ENCODE measurements at places on chromosomes 12 and 14.

DNA sequence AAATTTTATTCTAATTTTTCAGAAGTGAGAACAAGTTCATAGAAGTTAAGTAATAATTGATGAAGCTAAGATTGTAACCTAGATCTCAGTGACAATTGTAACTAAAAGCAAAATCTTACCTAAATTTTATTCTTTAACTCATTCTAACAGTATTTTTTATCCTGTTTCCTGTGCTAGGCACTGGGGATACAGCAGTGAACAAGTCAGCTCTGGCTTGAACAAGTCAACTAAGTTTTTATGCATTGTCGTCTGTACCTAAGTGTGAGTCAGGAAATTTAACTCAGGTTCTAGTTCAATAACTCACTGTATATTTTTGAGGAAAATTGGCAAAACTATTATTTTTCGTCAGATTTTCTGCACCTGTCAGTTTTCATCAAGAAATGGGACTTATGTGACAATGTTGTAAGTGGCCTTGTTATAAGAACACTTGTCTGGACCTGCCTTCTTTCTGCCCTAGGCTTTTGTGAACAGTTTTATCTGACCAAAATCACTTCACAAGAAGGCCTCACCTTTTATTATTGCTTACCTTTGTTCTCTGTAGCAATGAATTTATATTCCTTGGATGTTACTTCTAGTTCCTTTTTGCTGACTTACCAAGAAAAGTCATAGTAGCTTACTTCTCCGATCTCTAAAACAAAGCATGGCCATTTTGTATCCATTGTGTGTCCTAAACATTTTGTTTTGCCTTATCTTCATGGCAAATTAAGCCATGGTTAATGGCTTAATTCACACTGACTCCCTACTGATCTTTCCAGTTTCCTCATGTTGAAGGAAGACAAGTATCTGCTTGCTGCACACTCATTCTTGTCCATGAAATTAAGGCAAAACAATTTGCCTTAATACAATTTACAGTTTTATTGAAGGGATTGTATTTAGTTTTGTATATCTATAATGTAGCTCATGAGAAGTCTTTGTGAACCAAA is 2.7 kb downstream of the TMTC3 start:
- no peak for DNase-seq

- no peak for DNase-seq
Observed at GRCh38 chr14:105733081-105734065, 207.0 kb downstream of the TMEM121 start.

- DNase-seq = peak; percentile 44
Observed at GRCh38 chr14:68815298-68816182, 22.7 kb upstream of the ZFP36L1 start.

- no peak for DNase-seq
Observed at GRCh38 chr12:123030686-123031085, 50.2 kb downstream of the ARL6IP4 start.

- DNase-seq = peak; percentile 79
Observed at GRCh38 chr12:6852651-6853354, 853 bp downstream of the USP5 start.

GRCh38 chr12:4819654-4820053 is 90.1 kb upstream of the KCNA1 start:
- DNase-seq = no peak

GRCh38 chr14:21048638-21049037 is 6.5 kb downstream of the RNASE7 start:
- no peak for DNase-seq

- no peak for DNase-seq
Observed at GRCh38 chr12:47312147-47312546, 232.4 kb upstream of the AMIGO2 start.

- peak; percentile 42 for DNase-seq
Observed at GRCh38 chr12:120496413-120497340, 764 bp downstream of the DYNLL1 start.

DNA sequence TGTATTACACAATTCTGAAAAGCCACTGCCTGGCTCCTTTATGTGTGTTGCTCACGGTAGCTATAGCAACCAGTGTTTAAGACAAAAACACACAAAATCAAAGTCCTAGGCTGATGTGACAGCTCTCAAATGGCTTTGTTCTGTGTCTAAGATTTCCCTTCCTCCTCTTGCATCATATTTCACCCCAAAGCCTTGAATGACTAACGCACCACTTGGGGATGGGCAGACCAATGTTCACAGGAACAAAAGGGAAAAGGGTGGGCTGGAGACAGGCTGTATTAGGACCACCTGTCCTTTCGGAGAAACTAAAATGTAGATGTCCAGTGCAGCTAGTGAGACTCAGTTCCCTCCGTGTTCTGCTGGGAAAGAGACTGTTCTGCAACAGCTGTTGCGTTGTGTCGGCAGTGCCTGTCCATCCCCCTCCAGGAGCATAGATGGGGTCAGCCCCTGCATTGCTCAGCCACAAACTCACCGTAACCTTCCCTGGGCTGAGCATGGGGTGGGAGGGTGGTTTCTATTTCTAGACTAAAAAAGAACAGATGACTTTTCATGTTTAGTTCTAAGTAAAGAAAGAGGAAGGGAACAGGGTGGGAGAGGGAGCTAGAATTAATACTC is 26.8 kb upstream of the DAAM1 start:
- no peak for DNase-seq

DNA sequence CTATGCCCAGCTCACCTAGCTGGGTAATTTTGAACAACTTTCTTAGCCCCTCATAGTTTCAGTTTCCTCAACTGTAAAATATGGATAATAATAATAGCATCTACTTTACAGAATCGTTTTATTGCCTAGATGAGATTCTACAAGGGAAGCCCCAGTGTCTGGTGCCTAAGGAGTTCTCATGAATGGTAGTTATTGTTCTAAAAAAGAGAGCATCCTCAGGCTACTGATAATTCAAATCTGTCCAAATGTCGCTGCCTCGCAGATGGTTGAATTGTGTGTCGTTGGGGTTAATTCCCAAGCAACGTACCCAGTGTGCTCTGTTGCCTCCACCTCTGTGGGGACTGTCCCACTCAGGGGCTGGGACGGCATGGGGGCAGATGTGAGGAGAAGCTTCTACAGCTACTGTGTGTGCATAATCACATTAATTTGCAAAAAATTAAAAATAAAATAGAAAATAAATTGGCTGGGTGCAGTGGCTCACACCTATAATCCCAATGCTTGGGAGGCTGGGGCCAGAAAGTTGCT is 71.6 kb upstream of the CEP83 start:
- no peak for DNase-seq

DNA sequence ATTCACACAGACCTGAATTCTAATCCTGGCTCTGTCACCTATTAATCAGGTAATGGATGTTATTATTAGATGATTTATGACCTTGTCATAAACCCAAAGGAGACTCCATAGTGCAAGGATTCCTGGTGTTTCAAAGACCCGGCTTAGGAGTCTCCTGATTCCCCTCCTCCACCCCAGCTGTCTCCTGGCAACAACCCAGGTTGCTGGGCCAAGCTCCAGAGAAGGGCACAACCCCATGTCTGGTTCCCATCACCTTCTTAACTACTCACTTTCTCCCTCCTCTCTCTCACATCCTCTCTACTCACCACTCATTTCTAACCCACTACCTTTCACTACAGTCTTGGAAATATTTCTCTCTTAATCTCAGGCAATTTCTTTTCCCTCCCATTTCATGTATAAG is 41.6 kb downstream of the RHOJ start:
- DNase-seq = no peak

- peak; percentile 42 for DNase-seq
Observed at GRCh38 chr14:97442363-97442762, 645.2 kb downstream of the VRK1 start.

- no peak for DNase-seq
Observed at GRCh38 chr12:130748786-130749185, 32.7 kb upstream of the RIMBP2 start.

GRCh38 chr12:63006536-63006935 is 71.6 kb upstream of the PPM1H start:
- no peak for DNase-seq

DNA sequence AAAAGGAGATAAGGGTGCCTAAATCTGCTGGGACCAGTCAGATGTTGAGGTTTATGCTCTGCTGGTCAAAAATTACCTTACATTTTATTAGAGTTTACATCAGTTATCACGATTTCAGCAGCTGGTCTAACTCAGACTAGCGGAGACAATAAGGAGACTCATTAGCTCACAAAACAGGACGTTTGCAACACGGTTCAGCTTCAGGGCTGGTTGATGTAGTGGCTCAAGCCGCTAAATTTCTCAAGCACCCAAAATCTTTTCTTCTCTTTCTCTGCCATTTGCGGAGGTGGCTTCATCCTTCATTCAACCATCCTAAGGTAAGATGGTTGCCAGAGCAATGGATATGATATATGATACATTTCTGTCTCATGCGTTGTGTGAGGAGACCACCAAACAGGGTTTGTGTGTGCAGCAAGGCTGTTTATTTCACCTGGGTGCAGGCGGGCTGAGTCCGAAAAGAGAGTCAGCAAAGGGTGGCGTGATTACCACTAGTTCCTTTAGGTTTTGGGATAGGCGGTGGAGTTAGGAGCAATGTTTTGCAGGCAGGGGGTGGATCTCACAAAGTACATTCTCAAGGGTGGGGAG is 30.3 kb upstream of the CLIP1 start:
- peak; percentile 23 for DNase-seq

DNA sequence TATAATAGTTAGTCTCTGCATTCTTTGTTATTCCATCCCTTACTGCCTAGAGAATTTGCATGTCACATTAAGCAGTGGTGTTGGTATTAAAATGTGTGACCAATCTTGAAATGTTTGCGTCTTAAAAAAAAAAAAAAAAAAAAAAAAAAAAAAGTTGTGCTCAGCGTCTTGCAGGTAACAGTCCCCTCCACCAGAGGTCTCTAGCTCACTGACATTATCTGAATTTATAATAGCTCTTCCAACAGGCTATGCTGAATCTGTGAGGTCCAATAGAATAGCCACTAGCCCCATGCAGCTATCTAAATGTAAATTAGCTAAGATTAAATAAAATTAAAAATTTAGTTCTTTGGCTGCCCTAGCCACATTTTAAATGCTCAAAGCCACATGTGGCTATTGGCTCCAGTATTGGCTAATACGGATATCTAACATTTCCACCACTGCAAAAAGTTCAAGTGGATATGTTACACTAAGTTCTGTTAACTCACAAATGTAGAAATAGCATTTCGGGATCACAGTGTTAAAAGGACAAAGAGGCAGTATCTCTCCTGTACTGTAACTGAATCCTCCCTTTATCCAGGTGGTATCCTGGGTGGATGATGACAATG is 28.7 kb downstream of the NKX2-8 start:
- DNase-seq = no peak

DNA sequence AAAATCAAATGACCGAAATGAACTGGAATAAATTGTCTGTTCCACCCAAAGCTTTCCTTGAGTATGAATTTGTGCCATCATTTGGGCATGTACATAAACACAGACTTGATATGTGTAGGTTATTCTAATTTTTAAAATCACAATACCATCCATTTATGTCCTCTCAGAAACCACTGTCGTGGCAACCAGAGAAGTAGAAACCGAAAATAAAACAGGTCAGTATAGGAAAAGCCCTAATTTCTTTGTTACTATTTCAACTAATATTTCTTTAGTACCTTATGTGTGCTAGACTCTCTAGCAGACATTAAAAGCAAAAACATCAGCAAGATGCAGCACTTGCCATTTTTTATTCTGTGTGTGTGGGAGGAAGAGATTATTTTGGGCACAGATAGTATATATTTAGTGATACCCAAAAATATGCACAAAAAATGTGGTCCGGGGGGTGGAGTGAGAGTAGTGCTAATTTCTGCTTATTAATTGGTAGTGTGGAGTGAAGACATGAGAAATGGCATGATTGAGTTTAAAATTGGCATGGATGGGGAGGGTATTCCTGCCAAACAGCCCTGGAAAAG is 130.8 kb upstream of the CNTN1 start:
- DNase-seq = no peak

- no peak for DNase-seq
Observed at GRCh38 chr12:91377436-91377835, 194.8 kb upstream of the DCN start.

- no peak for DNase-seq
Observed at GRCh38 chr12:6393109-6393508, 9.1 kb downstream of the LTBR start.

GRCh38 chr12:59046763-59047534 is 126.6 kb upstream of the LRIG3 start:
- no peak for DNase-seq

DNA sequence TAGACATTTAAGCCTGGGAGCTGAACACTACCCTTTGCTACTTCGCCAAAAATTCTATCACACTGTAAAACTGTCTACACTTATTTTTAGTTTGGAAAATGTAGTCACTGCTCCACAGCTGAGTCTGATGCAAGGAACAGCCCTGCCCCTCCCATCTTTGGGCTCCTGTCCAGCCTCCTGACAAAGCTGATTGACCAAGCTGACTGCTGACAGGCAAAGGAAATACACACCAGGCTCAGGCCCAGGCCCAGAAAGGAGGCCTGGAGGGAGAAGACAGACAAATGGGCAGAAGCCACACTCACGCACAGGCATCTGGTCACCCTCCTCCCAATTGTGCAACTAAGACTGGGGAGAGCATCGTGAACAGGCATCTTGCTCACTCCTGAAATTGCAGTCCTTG is 55.3 kb downstream of the ISCA2 start:
- no peak for DNase-seq

DNA sequence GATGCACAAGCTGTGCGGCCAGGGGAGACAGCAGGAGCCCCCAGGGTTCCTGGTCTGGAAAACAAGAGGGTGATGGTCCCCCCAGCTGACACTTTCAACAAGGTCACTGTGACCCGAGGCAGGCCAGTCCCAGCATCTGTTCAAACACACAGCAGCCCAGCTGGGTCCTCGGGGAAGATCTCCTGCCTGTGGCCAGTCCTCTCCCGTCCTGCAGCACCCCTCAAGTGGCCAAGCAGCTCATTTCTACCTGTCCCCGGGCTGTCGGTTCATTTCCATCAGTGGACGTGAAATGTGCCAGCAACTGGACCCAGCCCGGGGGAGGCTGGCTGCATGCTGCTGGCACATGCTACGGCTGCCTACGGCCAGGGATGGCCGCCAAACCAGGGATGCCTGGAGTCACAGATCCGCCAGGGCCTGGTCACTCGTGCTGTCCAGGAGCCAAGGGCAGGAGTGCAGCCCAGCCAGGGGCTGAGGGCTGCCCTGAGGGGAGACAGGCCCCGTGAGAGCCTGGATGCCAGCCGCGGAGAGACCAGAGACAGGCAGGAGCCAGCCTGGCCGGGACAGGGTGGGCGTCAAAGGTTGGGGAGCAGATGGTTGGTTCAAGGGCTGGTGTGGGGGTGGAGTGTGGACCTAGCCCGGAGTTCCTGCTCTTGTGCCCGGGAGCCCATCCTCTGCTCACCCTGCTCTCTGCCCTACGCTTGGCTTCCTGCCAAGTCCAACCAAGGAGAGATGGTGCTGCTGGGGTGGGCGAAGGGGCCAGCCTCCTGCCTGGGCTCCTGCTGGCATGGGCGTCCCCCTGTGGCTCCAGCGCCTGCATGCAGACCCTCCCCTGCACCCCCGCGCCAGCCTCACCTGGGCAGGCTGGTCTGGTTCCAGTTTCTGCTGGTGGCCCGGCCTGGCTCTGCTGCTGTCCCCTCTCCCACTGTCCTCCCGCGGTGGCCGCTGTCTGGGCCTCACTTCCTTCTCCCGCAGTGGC is 143.8 kb downstream of the ADGRD1 start:
- DNase-seq = no peak

- no peak for DNase-seq
Observed at GRCh38 chr12:113191227-113191626, 5.7 kb downstream of the RITA1 start.
